CD4-positive, alpha-beta memory T cell (primary cell): ENCODE measurements at places on chromosomes 16 and 17. TPM values are rescaled to one million over a fixed set of nuclear protein-coding genes. Genes with fewer than 3 reads are reported as not detected.

ERN2 gene
- polyA plus RNA-seq = not detected

CTRB1 gene
- polyA plus RNA-seq = not detected

HYDIN gene
- not detected for polyA plus RNA-seq

CPNE7 gene
- polyA plus RNA-seq = 5.7 TPM

NPTX1 gene
- polyA plus RNA-seq = 0.38 TPM

ABCC12 gene
- not detected for polyA plus RNA-seq

ATXN2L gene
- polyA plus RNA-seq = 38.5 TPM

CACNG3 gene
- not detected for polyA plus RNA-seq

MT1M gene
- polyA plus RNA-seq = not detected

GAS7 gene
- 1.3 TPM for polyA plus RNA-seq

C17orf67 gene
- 0.81 TPM for polyA plus RNA-seq

CCDC78 gene
- not detected for polyA plus RNA-seq

HBA2 gene
- polyA plus RNA-seq = 1.1 TPM

ABCA10 gene
- not detected for polyA plus RNA-seq

AATK gene
- polyA plus RNA-seq = 0.17 TPM

HASPIN gene
- 0.29 TPM for polyA plus RNA-seq

SOX9 gene
- polyA plus RNA-seq = not detected

C16orf96 gene
- not detected for polyA plus RNA-seq

PIPOX gene
- 0.29 TPM for polyA plus RNA-seq

FBXW10B gene
- not detected for polyA plus RNA-seq

OSGIN1 gene
- 0.28 TPM for polyA plus RNA-seq

SLC35B1 gene
- polyA plus RNA-seq = 30.8 TPM

KRT33A gene
- not detected for polyA plus RNA-seq

GNAO1 gene
- polyA plus RNA-seq = 1.5 TPM

NPIPB8 gene
- not detected for polyA plus RNA-seq

ITGA2B gene
- not detected for polyA plus RNA-seq
